ENCODE measurements at places on chromosomes 16 and 17.

GRCh38 chr17:58686980-58687379, 4.9 kb downstream of the TEX14 start:
- ATAC-seq = no peak

DNA sequence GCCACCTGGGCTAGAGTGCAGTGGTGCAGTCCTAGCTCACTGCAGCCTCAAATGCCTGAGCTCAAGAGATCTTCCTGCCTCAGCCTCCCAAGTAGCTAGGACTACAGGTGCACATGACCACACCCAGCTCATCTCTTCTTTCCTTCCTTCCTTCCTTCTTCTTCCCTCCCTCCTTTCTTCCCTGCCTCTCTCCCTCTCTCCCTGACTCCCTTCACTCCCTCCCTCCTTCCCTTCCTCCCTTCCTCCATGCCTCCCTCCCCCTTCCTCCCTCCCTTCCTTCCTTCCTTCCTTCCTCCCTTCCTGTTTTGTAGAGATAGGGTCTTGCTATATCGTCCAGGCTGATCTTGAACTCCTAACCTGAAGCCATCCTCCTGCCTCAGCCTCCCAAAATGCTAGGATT, 23.5 kb upstream of the USP36 start:
- no peak for ATAC-seq

- no peak for ATAC-seq
These were observed 46.4 kb upstream of the KLHDC4 start for GRCh38 chr16:87812200-87812656.

- ATAC-seq = peak; percentile 97
These were observed 39.4 kb upstream of the RAI1 start for GRCh38 chr17:17641621-17642409.

GRCh38 chr16:30942426-30942806, 6.5 kb upstream of the ORAI3 start:
- ATAC-seq = no peak

GRCh38 chr17:1736348-1737281, 6.1 kb upstream of the SERPINF2 start:
- peak; percentile 20 for ATAC-seq

DNA sequence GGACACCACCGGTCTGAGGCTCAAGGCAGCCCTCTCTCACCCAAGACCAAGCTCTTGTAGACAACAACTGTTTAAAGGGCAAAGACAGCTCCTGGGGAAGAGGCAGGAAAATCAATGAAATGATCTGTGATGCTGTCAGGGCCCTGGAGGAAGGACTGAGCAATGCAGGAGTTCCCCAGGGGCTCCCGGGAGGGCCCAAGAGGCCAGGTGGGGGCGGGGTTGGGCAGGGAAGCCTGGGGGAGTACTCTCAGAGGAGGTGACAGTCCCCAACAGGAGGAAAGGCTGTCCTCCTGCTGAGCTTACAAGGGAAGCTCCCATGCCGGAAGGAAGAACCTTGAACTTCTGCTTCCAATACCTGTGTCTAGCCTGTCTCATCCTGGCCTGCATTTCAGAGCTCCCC, 8.3 kb upstream of the NOS2 start:
- no peak for ATAC-seq

- ATAC-seq = no peak
These were observed 8.8 kb upstream of the FASN start for GRCh38 chr17:82106688-82107305.

- ATAC-seq = no peak
These were observed 1.7 kb downstream of the HOXB1 start for GRCh38 chr17:48528936-48529682.

GRCh38 chr17:80129006-80129565, 17.8 kb downstream of the EIF4A3 start:
- ATAC-seq = no peak

- ATAC-seq = no peak
These were observed 17.3 kb upstream of the HEXD start for GRCh38 chr17:82400830-82401229.

DNA sequence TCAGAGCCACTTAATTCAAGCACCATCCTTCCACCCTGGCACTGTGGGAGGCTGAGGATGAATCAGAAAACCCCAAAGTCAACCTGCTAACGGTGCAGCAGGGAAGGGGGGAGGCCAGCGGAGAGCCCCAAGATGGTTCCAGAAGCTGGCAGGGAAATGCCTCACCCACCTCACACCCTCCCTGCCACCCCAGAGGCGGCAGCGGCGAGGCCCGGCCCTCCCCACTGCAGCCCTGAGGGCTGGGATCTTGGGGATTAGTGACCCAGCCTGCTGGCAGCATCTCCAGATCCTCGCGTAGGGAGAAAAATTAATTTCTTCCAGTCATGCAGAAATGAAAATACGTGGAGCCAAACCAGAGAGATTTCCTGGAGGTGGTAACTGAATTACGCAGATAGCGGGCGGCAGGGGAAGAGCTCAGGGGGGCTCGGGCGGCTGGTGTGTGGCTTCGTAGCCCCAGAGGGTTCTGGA, 38.2 kb downstream of the CBFA2T3 start:
- ATAC-seq = peak; percentile 5

GRCh38 chr17:34485999-34486398, 93.4 kb upstream of the TMEM132E start:
- no peak for ATAC-seq

GRCh38 chr16:57609541-57610401, 18.7 kb upstream of the ADGRG1 start:
- ATAC-seq = no peak

GRCh38 chr16:87465306-87465705, 27.5 kb downstream of the ZCCHC14 start:
- peak; percentile 84 for ATAC-seq

- no peak for ATAC-seq
These were observed 645 bp downstream of the DNAH17 start for GRCh38 chr17:78576389-78577112.
